Pulmonary artery endothelial cell (primary cell): ENCODE measurements at places on chromosomes 2 and 18. TPM values are rescaled to one million over a fixed set of nuclear protein-coding genes. Genes with fewer than 3 reads are reported as not detected.

GRCh38 chr2:236700703-236701102, 131.1 kb downstream of the ACKR3 start:
- no peak for DNase-seq

DNA sequence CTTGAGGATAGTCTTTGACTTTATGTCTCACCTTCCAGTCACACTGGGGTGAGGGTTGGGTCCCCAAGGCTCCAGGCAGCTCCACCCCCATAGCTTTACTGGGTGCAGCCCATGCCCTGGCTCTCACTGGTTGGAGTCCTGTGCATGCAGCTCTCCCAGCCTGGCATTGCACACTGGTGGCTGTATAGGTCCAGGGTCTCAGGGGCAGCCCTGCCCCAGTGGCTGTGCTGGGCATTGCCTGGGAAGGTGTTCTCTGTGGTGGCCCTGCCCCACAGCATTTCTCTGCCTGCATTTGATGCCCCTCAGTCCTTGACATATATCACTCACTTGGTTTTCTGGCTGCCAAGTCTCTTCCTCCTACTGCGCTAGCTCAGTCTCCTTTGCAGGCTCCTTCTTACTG, 21.2 kb downstream of the MPHOSPH10 start:
- DNase-seq: no peak

GRCh38 chr2:189074506-189074905, 100.3 kb downstream of the COL3A1 start:
- no peak for DNase-seq

- DNase-seq: no peak
Observed at GRCh38 chr18:76370686-76371085, 124.4 kb downstream of the ZNF516 start.

DNA sequence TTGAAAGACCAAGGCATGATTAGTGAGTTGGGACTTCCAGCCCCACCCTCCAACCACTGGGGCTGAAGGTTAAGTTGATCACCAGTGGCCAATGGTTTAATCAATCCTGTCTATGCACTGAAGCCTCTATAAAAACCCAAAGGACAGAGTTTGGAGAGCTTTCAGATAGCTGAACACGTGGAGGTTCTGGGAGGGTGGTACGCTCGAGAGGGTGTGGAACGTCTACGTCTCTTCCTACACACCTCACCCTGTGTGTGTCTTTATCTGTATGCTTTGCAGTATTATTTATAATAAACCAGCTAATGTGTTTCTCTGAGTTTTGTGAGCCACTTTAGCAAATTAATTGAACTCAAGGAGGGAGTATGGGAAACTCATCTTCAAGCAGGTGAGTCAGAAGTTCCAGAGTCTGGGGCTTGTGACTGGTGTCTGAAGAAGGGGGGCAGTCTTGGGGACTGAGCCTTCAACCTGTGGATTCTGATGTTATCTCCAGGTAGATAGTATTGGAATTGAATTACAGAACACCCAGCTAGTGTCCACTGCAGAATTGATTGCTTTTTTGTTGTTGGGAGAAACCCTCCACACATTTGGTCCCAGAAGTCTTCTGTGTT, 20.3 kb downstream of the ACTR3 start:
- no peak for DNase-seq

DNA sequence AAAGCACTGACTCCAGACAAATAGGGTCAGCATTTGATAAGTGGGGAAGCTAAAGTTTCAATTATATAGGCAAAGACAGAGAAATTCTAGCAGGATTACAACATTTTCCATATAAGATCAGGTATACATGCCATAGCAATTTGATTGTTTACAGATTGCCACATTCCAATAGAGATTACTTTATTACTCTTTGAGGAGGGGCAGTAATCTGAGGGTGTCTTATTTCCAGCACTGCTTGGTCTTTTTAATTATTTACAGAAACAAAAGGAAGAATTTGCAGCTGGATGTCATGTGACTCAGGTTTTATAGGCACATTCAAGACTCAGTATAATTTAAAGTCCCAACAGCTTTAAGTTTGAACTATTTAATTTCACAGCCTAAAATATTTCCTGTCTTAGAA, 42.5 kb upstream of the GPR39 start:
- no peak for DNase-seq

- DNase-seq: peak; percentile 67
Observed at GRCh38 chr2:43059183-43059897, 167.1 kb downstream of the ZFP36L2 start.

GRCh38 chr18:47172476-47172875, 3.7 kb downstream of the IER3IP1 start:
- no peak for DNase-seq

- no peak for DNase-seq
Observed at GRCh38 chr2:173106959-173107628, 31.4 kb downstream of the MAP3K20 start.

HOXD13 gene
- not detected in 2 replicates for total RNA-seq
